ENCODE measurements at places on chromosomes 13 and 19. TPM values are rescaled to one million over a fixed set of nuclear protein-coding genes. Genes with fewer than 3 reads are reported as not detected.

Gene FCHO1
- 1.2 TPM for polyA plus RNA-seq

Gene ZNF284
- polyA plus RNA-seq: 2.9 TPM

Gene TBXA2R
- polyA plus RNA-seq: 3.4 TPM

Gene ITGBL1
- 0.36 TPM for polyA plus RNA-seq

Gene GPC6
- polyA plus RNA-seq: 4.1 TPM

Gene CEBPA
- 10.9 TPM for polyA plus RNA-seq

Gene ZNF714
- 12.1 TPM for polyA plus RNA-seq

Gene TEX26
- not detected for polyA plus RNA-seq

Gene U2AF2
- polyA plus RNA-seq: 123 TPM

Gene SYNGR4
- polyA plus RNA-seq: not detected

Gene PCDH9
- 2.0 TPM for polyA plus RNA-seq

Gene FAM98C
- polyA plus RNA-seq: 13.3 TPM

Gene PGLYRP2
- polyA plus RNA-seq: not detected

Gene IRGC
- not detected for polyA plus RNA-seq

Gene ZSCAN4
- polyA plus RNA-seq: not detected

Gene PROZ
- 0.17 TPM for polyA plus RNA-seq

Gene ZNF577
- polyA plus RNA-seq: 17.5 TPM

Gene CFAP97D2
- polyA plus RNA-seq: not detected

Gene ACP7
- polyA plus RNA-seq: 0.14 TPM

Gene PNMA8A
- 43.2 TPM for polyA plus RNA-seq

Gene FPR3
- 1.4 TPM for polyA plus RNA-seq

Gene GAPDHS
- not detected for polyA plus RNA-seq

Gene NBEA
- 17.3 TPM for polyA plus RNA-seq

Gene N4BP2L1
- 9.5 TPM for polyA plus RNA-seq

Gene ANKRD24
- 1.6 TPM for polyA plus RNA-seq

Gene GSX1
- polyA plus RNA-seq: not detected

Gene PSG1
- not detected for polyA plus RNA-seq

Gene TUBA3C
- not detected for polyA plus RNA-seq

Gene NLRP5
- polyA plus RNA-seq: not detected

Measured in hindlimb muscle (tissue), 1 donor.